Stimulated activated CD4-positive, alpha-beta T cell treated with anti-CD3 and anti-CD28 coated beads, Interleukin-15, amount 100 ng/mL, for 24 hours (primary cell): ENCODE measurements at places on chromosomes 4 and X.

GRCh38 chrX:38937926-38938325 lies 136.7 kb downstream of the MID1IP1 start:
- DNase-seq, result no peak

- no peak for DNase-seq
Measured at GRCh38 chr4:141563723-141564122, 72.7 kb upstream of the IL15 start.

- DNase-seq, result no peak
Measured at GRCh38 chr4:4641661-4642495, 100.0 kb upstream of the STX18 start.

DNA sequence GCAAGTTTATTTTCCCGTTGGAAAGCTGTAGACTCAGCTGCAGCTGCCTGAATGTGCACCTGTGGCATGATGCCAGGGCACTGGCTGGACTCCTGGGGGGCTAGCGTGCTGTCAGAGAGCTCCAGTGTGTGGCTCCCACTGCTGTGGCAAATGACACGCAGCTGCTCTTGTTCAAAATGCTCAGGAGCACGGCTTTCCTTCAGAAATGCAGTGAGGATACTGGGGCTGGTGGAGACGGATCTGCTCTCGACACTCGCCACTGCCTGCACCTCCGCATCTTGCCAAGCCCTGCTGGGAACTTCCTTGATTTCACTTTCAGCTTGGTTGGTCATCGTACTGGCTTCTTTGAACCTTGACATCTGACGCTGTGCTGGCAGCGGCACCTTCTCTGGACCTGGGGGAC lies 58.7 kb downstream of the GPRIN3 start:
- DNase-seq, result no peak

DNA sequence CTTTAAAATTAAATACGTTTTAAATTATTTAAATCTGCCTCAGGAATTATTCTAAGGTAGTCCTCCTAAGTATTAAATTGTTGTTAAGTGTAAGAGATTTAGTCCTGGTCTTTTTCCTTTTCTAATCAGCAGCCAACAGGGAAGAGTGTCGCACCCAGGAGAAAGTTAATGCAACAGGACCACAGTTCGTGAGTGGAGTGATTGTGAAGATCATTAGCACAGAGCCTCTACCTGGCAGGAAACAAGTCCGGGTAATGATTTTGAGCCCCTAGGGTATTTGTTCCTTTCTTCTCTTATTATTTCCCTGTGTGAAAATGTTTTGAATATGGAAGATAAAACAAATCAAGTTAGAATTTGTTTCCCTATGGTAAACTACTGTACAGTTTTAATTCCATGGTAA lies 13.4 kb downstream of the LARP7 start:
- DNase-seq, result no peak

DNA sequence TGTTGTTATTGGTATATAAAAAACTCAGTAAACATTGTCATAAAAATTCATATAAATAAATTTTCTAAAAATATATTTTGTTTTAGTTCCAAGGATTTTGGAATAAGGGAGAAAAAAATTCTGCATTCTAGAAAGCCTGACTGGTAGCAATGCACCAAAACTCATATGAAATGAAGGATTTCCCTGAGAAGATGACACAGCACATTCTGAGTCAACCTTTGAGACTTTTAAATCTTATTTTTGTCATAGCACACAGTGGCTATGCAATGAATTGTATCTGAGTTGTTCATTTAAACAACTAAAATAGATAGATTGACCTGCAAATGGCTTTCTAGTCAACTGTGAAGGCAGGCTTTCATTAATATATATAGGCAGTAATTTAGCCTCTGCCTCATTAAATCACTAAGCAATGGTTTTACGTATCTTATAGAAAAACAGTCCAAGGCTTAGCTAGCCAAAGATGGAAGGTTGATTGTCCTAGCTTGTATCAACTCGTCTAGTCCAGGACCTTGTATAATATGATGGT lies 239.1 kb upstream of the NEIL3 start:
- no peak for DNase-seq

- DNase-seq, result no peak
Measured at GRCh38 chr4:159042097-159042605, 60.7 kb upstream of the RAPGEF2 start.

- no peak for DNase-seq
Measured at GRCh38 chr4:15684498-15684897, 2.9 kb downstream of the FAM200B start.

GRCh38 chr4:168336837-168337549 lies 18.4 kb upstream of the DDX60 start:
- DNase-seq, result no peak

- peak; percentile 50 for DNase-seq
Measured at GRCh38 chrX:73855546-73855945, 292.5 kb downstream of the CHIC1 start.

DNA sequence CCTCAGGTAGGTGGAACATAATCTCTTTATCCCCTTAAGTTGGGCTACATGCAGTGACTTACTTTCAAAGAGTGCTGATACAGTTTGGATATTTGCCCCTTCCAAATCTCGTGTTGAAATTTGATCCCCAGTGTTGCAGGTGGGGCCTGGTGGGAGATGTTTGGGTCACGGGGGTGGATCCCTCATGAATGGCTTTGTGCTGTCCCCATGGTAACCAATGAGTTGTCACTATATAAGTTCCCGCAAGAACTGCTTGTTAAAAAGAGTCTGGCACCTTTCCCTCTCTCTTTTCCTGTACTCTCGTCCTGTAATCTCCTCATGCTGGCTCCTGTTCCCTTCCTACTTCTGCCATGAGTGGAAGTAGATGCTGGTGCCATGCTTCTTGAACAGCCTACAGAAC lies 71.3 kb downstream of the GLRA3 start:
- DNase-seq, result no peak

DNA sequence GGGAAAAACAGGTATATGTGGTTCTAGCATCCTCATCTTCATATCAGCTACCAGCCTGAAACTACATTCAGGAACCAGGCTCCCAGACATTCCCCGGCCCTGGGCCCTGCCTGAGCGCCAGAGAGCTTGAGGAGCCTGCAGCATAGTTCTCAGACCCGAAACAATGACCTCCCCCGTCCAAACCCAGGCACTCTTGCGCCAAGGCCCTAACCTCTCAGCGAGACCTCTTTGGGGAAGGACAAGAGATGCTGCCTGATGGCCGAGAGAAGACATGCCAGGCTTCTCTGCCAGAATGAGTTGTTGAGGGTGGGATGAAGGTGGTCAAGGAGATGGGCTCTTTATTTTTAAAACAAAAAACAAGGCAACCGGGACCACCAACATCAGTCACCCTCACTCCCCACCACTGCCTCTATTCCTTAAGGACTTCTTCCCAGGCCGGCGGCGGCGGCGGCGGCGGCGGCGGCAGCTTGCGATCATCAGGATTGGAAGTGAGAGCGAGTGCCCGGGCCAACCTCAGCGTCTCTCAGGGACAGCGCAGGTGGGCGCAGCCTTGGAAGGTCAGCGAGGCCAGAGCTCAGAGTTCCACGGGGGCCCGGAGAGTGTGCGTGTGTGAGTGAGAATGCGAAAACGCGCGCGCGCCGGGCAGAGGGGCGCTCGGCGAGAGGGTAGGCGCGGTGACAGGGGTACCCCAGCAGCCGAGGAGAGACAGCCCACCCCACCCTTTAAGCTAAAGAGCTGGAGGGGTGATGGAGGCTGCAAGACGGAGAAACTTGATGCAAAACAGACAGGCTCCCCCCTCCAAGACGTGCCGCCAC lies 601 bp downstream of the INPP4B start:
- peak; percentile 34 for DNase-seq

DNA sequence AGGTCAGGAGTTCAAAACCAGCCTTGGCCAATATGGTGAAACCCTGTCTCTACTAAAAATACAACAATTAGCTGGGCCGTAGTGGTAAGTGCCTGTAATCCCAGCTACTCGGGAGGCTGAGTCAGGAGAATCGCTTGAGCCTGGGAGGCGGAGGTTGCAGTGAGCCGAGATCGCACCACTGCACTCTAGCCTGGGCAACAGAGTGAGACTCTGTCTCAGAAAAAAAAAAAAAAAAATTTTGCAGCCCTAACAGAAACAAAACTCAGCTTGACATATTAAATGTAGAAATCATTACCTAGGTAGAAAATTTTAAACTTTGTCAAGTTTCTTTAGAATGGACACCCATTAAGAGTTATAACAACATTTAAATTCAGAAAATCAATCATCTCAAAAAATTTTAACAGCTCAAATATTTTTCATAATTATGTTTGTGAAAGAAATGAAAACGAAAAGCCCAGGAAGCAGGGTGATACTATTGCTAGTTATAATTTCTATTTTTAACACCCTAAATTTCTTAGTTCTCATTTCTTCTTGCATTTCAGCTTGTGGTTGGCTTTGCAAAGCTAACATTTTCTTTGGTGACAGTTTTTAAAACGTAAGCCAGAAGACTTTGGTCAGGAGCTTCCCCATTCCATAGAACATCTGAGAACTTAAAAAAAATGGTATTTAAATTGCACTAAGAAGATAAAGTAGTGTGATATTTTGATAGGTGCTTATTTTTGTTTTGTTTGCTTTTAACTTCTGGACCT lies 33.3 kb upstream of the RBBP7 start:
- no peak for DNase-seq

DNA sequence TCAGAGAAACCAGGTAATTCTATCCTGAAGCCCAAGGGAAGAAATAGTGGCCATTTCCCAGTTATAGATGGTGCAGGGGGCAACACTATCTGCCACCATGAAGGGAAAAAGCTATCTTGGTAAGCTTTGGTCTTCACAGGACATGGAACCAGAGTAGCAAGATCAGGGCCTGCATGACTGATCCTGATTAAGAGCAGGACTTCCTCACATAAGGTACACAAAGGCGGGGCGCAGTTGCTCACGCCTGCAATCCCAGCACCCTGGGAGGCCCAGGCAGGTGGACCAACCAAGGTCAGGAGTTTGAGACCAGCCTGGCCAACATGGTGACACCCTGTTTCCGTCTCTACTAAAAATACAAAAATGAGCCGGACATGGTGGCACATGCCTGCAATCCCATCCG lies 148.4 kb upstream of the USP9X start:
- no peak for DNase-seq

DNA sequence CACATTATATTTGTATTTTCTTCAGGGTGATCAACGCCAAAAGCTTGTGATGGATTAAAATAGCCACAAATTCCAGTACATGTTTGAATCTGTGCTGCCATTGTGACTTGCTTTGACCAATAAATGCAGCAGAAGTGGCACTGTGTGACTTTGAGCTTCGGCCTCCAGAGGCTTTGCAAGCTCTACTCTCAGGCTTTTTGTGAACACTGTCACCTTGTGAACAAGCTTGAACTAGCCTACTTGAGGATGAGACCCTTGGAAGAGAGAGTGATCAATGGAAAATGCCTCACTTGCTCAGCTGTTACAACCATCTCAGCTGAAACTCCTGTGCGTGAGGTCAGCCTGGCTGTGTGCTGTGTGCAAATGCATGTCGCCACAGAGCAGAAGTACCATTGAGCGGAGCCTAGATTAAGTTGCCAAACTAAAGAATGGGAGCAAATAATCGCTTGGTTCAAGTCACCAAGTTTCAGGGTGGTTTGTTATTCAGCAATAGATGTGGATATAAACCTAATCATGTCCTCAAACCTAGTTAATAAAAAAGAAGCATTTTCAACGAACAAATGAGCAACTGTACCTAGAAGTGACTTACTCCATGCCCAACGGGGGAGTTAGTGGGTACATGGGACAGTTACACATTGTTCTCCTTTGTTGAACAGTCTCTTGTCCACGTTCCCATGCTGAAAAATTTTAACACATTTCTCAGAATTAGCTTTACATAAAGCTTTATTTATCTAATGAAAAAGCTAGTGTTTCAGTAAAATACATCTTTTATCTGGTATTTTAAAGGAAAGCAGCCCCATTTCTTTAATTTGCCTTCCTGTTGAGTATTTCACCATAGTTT lies 23.5 kb downstream of the NOA1 start:
- no peak for DNase-seq

GRCh38 chr4:56860781-56861180 lies 39.3 kb upstream of the SPINK2 start:
- DNase-seq, result no peak

- DNase-seq, result no peak
Measured at GRCh38 chrX:132778917-132779316, 179.5 kb downstream of the HS6ST2 start.

DNA sequence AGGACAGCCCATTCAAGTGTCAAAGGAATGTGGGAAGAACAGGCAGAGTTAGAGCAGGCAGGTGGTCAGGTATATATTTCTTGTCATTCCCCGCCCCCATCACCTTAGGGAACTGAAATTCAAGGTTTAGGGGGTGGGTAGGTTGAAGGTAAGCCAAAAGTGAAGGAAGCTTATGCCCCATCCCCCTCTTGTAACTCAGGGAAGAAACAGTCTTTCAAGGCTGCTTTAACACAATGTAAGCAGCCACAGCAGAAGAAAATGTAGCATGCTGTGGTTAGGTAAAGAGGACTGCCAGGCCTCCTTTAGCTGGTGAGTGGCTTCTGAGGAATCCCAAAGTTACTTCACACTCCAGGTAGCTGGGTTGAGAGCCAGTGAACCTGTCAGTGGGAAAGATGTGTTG lies 122.3 kb downstream of the RS1 start:
- DNase-seq, result no peak

DNA sequence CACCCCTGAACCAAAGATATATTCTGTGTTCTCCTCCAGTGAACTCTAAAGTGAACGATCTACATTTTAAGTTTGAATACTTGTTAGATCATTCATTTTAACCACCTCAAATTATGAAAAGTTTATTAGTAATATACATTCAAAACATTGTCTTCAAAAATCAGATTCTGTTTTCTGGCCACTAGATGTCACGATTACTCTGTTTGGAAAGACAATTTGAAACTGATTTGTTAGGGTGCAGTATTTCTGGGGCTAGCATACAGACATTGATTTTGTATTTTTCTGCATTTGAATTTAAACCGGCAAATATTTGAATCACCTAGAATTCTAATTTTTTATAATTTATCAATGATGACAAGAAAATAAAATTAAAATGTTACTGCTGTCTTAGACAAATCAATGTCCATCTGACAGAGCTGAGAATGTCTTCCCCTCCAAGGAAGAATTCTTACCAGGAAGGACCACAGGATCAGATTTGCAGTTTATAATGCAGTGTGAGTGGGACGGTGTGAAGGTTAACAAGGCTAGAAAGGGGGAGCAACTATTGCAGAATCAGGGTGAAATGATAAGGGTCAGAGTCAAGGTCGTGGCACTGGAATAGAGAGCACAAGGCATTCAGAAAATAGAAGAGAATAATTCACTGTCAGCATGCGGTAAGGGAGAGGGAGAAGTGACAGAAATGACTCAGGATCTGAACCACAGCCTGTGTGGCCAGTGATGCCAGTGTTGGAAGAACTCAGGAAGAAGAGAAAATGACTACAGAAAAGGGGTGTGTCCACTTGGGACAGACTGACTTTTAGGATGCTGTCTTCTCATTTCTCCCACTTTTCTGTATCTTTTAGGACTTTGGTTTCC lies 91.6 kb downstream of the ANXA10 start:
- DNase-seq, result no peak

DNA sequence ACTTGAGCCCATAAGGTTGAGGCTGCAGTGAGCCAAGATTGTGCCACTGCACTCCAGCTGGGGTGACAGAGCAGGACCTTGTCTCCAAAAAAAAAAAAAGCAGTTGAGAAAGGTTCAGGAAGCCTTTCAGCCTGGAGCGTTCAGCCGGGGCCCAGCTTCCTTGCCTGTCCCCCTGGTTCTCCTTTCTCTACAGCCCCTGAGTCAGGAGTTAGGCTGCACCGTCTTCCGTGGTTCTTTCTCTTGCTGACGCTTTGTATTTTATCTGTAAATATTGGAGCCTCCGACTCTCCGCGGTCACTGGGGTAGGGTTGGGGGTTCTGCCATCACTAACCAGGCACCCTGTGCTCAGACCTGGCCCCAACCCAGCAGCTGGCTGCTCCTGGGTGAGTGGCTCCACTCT lies 13.8 kb upstream of the UVSSA start:
- DNase-seq, result no peak
